T-helper 17 cell (primary cell): ENCODE measurements at places on chromosomes 7 and 10. TPM values are rescaled to one million over a fixed set of nuclear protein-coding genes. Genes with fewer than 3 reads are reported as not detected.

- DNase-seq = no peak
These were observed 38.9 kb downstream of the CALCR start for GRCh38 chr7:93535616-93536015.

- no peak for DNase-seq
These were observed 296.2 kb upstream of the SMIM30 start for GRCh38 chr7:113414401-113415035.

DNA sequence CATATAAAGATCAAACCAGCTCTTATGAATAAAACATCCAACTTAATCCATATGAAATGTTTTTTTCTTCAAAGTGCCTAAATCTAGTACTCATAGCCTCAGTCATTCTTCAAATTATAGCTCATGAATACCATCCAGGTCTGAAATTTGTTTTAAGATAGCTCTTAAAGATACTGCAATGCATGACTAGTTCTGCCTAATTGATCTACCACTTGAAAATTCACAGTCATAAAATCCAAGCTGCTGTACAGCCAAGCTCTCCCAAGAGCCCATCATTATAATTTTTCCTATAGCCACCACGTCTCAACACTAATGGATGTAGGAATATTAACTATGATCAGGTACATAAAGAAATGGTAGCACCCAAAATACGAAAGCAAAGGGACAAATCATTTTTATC lies 87.9 kb upstream of the RNF148 start:
- DNase-seq = no peak

DNA sequence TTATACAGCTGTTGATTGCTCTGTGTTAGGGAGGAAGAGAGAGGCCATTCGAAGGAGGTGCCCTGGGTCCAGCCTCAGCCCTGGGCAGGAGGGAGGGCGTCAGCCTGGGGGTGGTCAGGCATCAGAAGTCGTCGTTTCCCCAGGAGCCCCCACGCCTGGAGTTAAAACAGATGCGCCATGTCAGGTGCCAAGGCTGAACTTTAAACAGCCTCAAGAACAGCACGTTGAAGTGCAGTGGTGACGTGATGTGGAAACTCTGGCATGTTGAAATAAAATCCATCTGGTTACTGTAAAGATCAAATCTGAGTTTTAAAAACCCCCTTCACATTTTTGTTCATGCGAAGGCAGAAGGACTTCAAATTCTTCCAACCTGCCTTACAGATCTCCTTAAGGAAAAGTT lies 128.4 kb upstream of the PPP2R2D start:
- DNase-seq = no peak

GRCh38 chr10:131683281-131683861 lies 217.4 kb upstream of the PPP2R2D start:
- no peak for DNase-seq

GRCh38 chr10:45470098-45471012 lies 96.3 kb downstream of the ALOX5 start:
- peak; percentile 30 for DNase-seq

GRCh38 chr7:44110719-44111635 lies 6.8 kb downstream of the AEBP1 start:
- DNase-seq = no peak

BAIAP2L1 gene
- 0.55 TPM for total RNA-seq

PLOD3 gene
- total RNA-seq = 39.0 TPM

SMO gene
- total RNA-seq = not detected

GRCh38 chr10:125249948-125250347 lies 89.6 kb upstream of the CTBP2 start:
- DNase-seq = no peak

EVX1 gene
- total RNA-seq = not detected

DNA sequence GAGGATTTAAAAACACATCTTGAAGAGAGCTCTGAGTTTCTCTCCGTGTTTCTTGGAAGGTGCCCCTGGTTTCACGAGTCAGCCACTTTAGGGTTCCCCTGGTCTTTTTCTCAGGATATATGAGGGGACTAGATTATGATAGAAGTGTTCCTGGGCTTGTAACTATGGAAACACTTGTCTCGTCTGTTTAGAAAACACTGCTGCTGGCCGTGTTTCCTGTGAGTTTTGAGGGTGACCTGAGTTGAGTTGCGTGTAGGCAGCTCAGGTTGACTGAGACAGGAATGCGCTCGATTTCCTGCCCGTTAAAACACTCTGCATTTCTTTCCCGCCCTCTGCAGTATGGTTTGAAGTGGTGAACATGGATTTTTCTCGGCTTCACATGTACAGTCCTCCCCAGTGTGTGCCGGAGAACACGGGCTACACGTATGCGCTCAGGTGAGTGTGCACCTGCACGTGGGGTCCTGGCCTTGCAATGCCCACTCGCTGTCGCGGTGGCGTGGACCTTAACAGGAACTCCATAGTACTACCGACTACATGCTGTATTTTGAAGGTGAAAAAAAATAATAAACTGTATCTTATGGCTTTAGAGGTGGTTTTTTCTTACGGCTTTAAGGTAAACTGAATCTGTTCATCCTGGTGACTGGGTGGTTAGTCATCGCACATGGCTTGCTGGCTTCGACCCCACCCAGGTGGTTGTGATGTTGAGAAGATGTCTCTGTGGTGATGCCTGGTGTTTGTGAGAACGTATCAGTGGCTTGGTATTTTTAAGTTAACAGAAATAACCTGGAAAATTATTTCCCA lies at the start of gene SUN1:
Gene SUN1, plus strand, starts transcription at position 310 of the 801 bp plus-strand sequence. Its CDS starts 49 bp downstream, at position 359.
- no peak for DNase-seq

GPRIN2 gene
- not detected for total RNA-seq

- DNase-seq = no peak
These were observed 2.5 kb upstream of the BUB3 start for GRCh38 chr10:123151737-123152135.
